ENCODE measurements at places on chromosomes 6 and 20.

DNA sequence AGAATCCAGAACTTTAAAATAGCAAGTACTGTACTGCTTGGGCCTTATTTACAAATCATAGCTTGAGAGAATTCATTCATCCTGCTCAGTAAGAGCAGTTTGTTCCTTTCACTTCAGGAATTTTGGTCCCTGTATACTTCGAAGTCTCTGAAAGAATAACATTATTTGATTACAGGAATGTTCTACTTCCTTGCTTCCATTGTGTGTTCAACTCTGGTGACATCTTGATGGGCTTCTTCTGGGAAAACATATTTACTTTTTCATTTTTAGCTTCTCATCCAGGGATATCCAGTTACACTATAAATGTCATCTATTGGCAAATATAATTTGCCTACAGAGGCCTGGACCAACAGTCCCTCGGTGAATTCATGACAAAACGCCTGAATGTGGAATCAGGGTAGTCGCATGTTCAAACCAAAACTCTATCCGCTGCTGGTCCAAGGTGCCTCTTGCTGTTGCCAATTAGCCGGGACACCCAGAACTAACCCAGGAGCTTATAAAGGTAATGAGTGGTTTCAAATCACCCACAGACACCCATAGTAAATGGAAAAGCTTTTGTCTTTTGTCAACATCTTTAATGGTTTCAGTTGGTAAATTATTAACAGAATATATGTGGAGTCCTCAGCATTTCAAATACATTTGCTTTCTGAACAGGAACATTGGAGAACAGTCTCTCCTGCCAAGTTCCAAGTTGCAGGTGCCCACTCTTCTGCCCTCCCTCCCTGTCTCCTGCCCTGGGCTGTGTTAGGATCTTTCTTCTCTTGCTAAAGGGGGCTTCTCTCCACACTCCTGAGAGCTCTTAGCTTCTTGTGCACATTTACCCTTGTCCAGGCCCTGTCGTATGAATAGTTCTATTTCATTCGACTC lies 162.5 kb upstream of the CITED2 start:
- DNase-seq, result no peak

DNA sequence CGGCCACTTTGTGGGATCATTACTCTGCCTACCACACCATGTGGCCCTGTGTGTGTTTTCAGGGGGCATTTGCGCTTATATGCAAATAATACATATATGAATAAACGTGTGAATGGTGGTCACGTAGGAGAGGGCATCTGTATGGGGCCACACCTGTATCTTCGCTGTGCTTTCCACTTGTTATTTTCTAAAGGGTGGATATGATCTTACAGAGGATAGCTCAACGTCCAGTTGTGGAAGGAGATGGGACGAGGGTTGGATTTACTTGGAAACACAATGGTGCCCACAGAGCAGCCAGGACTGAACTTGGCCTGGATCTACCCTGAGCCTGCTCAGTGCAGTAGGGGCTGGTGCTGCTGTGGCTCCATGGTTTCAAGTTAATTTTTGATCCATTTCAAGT lies 93.3 kb downstream of the YTHDF1 start:
- DNase-seq, result no peak

GRCh38 chr6:136127873-136128272 lies 122.2 kb downstream of the MTFR2 start:
- no peak for DNase-seq

GRCh38 chr20:54601831-54602515 lies 126.6 kb downstream of the DOK5 start:
- DNase-seq, result no peak

DNA sequence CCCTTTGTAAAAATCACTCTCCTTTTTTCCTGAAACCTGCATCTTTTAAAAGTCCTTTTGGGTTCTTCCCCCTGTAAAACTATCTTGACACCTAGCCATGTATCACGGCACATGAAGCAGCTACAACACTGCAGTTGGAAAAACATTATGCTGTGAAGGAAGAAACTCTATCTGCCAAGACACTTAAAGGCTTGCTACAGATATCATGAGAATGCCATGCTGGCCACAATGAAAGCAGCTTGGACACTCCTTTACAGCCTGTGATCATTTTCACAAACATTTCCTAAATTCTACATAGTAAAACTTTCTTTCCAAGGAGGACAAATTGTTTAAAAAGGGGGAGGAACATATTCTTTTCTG lies 31.8 kb downstream of the CNKSR3 start:
- no peak for DNase-seq

DNA sequence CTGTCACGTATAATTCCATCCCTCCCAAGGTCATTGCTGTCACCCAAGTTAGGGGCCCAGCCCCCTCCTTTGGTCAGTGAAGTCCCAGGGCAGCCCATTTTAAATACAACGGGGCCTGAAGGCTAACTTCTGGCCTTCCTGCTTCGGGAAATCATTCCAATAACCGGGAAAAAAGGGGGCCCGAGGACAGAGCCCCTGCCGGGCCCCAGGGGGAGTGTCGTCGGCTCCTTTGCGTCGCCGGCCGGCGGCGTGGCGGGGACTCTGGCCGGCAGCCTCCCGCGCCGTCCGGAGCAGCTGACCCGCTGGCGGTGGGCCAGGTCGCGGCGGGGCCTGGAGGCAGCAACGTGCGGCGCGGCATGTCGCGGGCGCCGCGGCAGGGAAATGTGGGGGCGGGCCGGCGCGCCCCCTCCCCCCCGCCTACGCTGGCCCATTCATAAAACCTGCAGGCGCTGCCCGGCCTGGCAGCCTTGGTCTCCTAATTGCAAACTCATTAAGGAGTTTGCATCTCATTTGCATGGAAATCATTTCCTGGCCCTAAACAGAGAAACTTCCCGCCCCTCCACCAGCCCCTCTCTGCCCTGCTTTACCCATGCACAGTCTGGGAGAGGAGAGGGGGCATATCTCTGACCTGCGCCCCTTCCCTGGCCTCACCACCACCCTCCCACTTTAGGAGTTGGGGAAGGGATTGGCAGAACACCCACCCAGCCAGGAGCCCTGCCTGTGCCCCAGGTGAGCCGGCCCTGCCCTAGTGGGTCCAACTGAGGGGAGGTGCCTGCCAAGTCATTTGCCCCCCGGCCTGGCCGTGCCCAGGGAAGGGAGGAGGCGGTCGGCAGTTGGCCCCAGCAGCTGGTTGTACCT lies 50.7 kb downstream of the MRPL14 start:
- DNase-seq, result no peak

- no peak for DNase-seq
Measured at GRCh38 chr6:11648889-11649288, 111.3 kb downstream of the TMEM170B start.

GRCh38 chr20:59782986-59783640 lies 150.3 kb downstream of the SYCP2 start:
- peak; percentile 0 for DNase-seq

DNA sequence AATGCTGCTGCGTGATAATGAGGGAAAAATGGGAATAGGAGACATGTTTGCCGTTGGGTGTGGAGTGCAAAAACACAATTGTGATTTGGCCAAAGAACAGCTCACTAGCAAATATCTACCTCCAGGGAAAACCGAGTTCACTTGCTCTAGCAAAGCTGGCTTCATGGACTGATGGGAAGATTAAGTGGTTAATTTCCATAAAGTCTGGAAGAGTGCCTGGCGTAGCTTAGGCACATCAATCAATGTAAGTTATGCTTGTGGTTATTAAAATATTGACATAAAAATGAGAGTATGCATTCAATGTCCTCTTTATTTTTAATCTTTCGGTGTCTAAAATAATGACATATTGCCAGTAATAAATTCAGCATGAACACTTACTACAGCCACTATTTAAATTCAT lies 267.5 kb downstream of the SMOC2 start:
- no peak for DNase-seq

GRCh38 chr6:18990059-18990978 lies 603.2 kb downstream of the RNF144B start:
- no peak for DNase-seq

GRCh38 chr6:167337675-167338449 lies 13.0 kb downstream of the TTLL2 start:
- DNase-seq, result no peak

- DNase-seq, result no peak
Measured at GRCh38 chr6:168247443-168248147, 72.0 kb downstream of the DACT2 start.

- DNase-seq, result no peak
Measured at GRCh38 chr6:27791182-27791943, 120.8 kb downstream of the OR2B2 start.

- no peak for DNase-seq
Measured at GRCh38 chr6:55088902-55089301, 85.4 kb upstream of the HCRTR2 start.

DNA sequence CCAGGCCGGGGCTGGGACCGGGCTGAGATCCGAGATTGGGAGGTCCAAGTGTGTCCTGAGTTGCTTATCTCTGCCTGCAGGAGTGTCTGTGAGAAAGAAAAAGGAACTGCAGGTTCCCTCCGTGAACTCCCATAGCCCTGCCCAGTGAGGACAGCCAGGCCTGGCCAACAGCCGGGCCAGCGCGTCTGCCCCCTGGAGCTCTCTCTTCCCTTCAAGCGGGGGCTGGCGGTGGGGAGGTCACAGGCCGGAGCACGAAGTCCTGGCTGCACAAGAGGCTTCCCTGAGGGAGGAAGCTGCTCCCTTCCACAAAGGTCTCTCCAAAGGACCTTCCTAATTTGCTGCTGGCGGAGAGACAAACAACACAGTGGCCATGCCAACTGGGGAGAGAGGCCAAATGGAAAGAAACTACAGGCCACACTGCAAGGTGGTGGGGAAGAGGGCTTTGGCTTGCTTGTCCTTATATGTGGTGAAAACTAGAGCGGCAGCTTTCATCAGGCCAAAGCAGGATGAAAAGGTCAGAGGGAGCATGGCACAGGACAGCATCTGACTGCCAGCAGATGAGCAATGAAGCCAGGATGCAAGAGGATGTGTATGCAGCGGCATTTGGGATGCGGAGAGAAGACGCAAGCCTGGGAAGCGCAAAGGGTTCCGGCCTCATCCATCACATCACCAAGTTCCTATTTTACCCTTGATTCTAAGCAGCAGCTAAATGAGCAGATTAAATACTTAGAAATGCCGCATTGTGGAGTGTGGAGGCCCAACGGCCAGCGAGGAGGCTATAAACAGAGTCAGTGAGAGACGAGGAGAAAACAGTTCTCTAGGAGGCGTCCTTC lies 260.0 kb downstream of the ERMARD start:
- no peak for DNase-seq

GRCh38 chr20:63597651-63598478 lies 23.8 kb upstream of the HELZ2 start:
- DNase-seq, result no peak

- DNase-seq, result peak; percentile 32
Measured at GRCh38 chr6:89999154-89999553, 104.9 kb downstream of the GJA10 start.

GRCh38 chr6:35954333-35954732 lies 33.4 kb upstream of the SRPK1 start:
- no peak for DNase-seq

DNA sequence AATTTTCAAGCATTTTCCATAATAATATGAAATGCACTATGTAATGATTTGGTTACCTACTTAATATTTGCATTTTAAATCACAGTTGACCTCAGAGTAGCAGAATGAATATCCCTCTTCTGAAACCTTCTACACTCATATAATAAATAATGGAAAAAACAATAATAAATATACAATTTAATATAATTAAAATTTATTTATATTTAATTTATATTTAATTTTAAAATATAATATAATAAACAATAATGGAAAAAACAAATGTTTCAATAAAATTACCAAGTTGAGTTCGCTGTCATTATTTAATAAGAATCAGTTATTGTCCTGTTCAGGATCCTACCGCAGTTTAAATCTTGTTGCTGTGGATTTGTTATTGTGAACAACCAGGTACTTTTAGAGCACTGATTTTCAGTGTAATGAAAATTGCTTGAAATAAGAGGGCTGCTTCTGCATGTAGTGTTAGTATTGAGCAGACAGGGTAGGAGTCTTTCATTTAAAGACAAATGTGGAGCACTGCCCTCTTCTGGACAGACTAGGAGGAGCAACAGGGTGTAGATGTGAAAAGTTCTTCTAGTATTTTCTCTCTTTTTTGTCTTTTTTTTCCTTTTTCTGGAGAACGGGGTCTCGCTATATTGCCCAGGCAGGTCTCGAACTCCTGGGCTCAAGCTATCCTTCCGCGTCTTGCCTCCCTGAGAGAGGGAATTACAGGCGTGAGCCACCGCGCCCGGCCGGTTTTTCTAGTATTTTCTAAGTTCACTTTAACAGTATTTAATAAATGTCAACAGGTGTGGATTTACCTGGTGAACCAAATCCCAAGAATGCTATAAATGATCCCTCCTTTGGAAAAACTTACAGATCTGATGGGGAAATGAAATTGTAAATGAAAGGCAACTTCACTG lies 13.6 kb downstream of the TRAPPC3L start:
- peak; percentile 67 for DNase-seq

DNA sequence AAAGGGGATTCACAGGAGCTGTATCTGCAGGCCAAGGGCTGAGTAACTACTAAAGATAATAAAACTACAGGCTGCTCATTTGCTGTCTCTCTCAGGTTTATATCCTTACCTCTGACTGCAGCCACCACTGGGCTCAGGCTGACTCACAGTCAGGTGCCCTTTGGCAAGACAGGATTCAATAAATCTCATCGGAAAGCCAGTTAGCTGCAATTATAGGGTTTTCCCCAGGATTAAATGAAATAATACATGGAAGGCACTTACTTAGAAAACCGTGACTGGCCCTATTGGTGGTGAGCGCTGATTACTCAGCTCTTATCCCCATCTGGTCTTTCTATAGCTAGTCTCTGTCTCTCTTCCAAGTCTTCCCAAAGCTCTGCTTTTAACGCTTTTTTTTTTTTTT lies 26.4 kb downstream of the RMND1 start:
- no peak for DNase-seq

GRCh38 chr6:54236984-54237383 lies 71.3 kb upstream of the TINAG start:
- DNase-seq, result no peak

GRCh38 chr20:41552295-41553068 lies 65.7 kb downstream of the CHD6 start:
- DNase-seq, result no peak

GRCh38 chr6:35298625-35299140 lies 1.1 kb downstream of the DEF6 start:
- peak; percentile 27 for DNase-seq

GRCh38 chr6:100952006-100952405 lies 70.9 kb upstream of the ASCC3 start:
- no peak for DNase-seq

DNA sequence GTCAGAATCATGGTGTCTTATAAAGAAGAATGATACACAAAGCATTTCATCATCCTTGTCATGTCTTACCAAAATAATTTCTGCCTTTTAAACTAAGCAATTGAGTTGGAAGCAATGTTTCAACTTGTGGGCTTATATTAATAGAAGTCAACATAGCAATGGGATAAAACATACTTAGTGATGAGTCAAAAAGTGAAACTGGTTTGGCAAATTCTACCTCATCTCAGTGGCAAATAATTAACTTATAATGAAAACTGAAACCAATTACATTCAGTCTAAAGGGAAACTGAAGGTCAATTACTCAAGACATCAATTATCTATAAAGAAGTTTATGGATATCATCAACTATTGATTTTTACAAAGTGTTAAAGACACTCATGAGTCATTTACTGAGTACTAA lies 463.8 kb downstream of the BMP2 start:
- DNase-seq, result no peak

- no peak for DNase-seq
Measured at GRCh38 chr20:62048821-62049291, 16.8 kb downstream of the TAF4 start.

GRCh38 chr6:7674291-7674690 lies 51.6 kb upstream of the BMP6 start:
- DNase-seq, result no peak

Data from CD4-positive, alpha-beta T cell treated with Interleukin-4 for 4 hours (primary cell).